ENCODE measurements at places on chromosomes 1 and 21.

DNA sequence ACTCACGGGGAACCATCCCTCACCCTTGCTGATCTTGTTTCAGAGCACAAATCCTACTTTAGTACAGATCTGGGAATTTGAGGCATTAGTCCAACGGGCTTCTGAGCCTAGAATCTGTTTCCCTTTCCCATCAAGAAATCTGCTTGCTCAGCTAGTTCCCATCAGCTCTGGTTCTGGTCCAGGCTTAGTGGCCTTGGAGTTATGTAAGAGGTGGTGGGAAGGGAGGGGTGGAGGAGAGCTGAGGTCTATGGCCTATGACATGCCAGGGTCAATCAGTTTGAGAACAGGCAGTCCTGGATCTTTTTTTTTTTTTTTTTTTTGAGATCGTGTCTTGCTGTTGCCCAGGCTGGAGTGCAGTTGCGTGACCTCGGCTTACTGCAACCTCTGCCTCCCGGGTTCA lies 4.1 kb downstream of the GSTM1 start:
- no peak for DNase-seq

GRCh38 chr1:942411-942821 lies 16.6 kb downstream of the NOC2L start:
- DNase-seq, result no peak

GRCh38 chr1:35675773-35676172 lies 34.4 kb upstream of the PSMB2 start:
- DNase-seq, result no peak

- DNase-seq, result no peak
These were observed 297.5 kb downstream of the DUSP10 start for GRCh38 chr1:221444346-221444745.

DNA sequence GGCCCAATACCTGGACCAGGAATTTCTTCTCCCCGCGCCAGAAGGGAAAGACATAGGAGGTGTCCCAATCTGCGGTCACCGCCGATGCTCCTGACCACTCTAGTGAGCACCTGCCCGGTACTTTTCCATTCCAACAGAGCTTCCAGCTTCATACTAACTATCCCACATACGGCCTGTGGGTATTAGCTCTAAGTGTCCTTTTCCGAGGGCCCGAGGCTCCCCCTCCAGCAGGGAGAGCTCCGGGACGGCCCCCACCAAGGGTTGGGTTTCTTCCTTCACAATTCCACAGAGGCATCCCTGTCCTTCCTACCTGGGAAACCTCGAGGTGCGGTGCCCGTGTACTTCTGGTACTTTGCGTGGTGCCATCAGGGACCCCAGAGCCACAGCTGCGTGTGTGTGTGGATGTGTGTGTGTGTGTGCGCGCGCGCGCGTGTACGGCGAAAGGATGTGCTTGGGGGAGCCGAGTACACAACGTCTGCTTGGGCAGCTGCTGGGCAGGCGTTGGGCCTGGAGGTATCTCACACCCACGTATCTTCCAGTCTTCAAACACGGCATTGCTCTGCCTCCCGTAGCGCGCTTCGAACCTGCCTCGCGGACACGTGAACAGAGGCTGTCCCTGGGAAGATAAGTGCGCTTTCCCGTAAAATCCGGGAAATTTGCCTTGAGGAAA lies 2.4 kb upstream of the SIM2 start:
- no peak for DNase-seq

- no peak for DNase-seq
These were observed 4.7 kb upstream of the PCSK9 start for GRCh38 chr1:55034476-55035133.

Measured in CD4-positive, alpha-beta memory T cell (primary cell).